ENCODE measurements at places on chromosomes 2 and 18.
A peak's percentile ranks its signal among the peaks of the same experiment; 100 is the strongest.

GRCh38 chr2:7672027-7672684 lies 754.9 kb downstream of the RNF144A start:
- peak; percentile 76 for DNase-seq

DNA sequence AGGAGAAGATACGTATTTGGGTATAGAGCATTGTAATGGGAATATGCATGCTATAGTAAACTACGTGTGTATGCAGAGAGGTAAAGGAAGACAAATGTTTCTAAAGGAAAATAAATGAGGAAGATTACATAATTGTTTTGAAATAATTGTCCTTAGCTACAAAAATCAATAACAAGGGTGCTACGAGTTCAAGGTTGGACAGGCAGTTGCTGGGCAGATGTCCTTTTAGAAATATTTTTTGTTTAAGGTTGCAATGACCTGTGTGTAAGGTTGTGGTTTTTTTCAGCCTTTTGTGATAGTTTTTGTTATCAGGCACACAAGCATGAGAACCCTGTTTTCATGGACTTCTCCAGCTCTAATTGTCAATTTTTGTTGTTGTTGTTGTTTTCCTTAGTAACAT lies 1304.1 kb upstream of the CHAC2 start:
- DNase-seq: no peak

- no peak for DNase-seq
These were observed 11.1 kb downstream of the CCL20 start for GRCh38 chr2:227824711-227825110.

GRCh38 chr18:49019446-49020045 lies 68.8 kb upstream of the SMAD7 start:
- no peak for DNase-seq

GRCh38 chr2:71922091-71922490 lies 225.6 kb downstream of the CYP26B1 start:
- no peak for DNase-seq

- DNase-seq: no peak
These were observed 678.1 kb upstream of the SLC8A1 start for GRCh38 chr2:41129988-41130387.

- no peak for DNase-seq
These were observed 512.9 kb upstream of the ID2 start for GRCh38 chr2:8168876-8169424.

GRCh38 chr2:187658952-187659525 lies 104.8 kb upstream of the TFPI start:
- peak; percentile 18 for DNase-seq

DNA sequence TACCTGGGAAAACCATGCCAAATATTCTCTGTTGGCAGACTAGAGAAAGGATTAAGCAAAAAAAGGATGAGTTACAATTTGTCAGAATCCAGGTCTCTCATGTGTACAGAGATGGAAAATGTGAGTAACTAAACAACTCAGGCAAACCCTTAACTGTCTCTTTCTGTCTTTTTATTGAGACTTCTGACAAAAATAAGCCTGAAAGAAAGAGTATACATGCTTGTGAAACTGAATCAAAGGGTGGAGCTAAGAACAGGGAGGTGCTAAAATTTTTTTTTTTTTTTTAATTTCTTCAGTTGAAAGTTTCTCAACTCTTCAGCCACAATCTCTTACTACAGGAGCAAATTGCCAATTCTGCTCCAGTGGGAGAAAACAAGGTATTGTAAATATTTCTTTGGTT lies at the start of gene SERPINB10:
Gene SERPINB10, plus strand, starts transcription at position 295 of the 400 bp plus-strand sequence. CDS start 7,553 bp downstream, outside the sequence.
- DNase-seq: no peak

DNA sequence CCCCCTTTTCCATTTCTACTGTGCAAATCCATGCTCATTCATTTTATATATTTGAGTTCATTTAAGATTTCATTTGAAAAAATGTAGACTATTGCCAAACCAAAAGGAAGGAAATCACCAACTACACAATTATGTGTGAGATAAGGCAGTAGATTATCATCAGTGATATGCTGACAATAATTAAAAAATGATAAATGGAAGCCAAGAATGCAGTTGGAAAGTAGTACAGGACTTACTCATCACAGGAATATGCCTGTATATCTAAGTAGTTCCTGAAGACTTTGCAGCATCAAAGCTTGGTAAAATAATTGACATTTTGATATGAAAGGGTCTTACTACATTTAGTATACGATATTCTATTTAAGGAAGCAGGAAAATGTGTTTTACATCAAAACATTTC lies 166.1 kb upstream of the OTX1 start:
- DNase-seq: no peak

GRCh38 chr2:197805715-197806633 lies 1.6 kb downstream of the PLCL1 start:
- peak; percentile 15 for DNase-seq

GRCh38 chr18:64402636-64403035 lies 253.7 kb upstream of the LINC00305 start:
- DNase-seq: no peak

GRCh38 chr2:146228466-146229058 lies 1616.3 kb upstream of the ACVR2A start:
- no peak for DNase-seq

DNA sequence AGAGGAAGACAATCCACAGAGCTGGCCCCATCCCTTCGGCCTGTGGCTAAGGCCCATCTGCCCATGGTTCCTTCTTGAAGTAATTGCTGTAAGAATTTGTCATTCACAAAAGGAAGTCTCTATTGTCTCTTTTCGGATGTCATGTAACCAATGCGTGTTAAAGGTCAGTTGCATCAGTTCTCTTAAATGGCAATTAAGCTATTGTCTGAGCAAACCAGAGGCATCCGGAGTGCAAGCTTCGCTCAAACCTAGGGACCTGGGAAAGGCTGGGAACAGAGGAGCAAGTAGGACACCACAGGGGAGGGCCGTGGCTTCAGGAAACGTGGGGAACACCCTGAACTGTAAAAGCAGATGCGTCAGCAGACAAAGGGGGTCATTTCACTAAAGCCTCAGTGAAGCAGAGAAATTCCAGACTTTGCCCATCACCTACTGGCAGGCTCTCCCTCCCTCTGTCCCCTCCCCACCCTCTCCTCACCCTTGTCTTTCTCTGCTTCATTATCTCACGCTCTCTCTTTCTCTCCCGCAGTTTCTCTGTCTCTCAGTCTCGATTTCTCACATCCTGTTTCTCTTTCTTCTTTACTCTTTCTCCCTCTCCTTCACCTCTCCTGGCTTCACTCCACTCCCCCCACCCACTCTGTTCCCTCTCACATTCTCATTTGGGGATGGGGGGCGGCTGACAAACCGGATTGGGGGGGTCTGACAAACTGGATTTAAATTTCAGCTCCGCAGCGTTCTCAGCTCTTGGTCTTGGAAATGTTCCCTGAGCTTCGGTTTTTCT lies 204.6 kb upstream of the TNP1 start:
- DNase-seq: no peak

GRCh38 chr18:77635451-77635850 lies 385.8 kb downstream of the GALR1 start:
- no peak for DNase-seq

GRCh38 chr2:146874260-146874658 lies 970.6 kb upstream of the ACVR2A start:
- DNase-seq: peak; percentile 38

DNA sequence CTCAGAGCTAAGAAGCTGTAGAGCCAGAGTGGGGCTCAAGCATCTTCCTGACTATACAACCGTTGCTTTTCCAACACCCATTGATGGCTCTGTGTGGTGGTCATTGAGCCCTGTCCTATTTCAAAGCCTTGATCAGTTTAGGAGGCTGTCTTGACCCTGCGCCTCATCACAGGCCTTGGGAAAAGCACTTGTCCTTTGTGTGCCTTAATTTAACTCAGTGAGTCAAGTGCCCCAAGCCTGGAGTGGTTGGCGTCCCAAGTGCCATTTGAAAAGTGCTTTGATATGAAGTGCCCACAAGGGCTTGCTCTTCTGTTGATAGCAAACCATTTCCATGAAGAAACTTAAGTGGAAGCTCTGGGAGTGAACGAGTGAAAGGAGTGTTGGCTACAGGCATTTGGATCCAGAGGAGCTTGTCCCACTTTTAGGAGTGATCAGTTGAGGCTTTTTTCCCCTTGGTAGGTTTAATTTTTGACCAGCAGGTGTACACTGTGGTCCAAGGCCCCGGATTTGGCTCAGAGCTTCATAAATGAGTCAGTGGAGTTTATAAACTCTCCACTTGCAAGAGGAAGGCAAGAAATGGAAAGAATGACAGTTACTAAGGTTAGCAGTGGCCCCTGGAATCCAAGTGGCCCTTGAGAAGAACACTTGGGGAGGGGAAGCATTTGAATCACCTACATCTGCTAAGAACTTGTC lies 50.3 kb downstream of the ACTR2 start:
- no peak for DNase-seq

- DNase-seq: no peak
These were observed 199.4 kb upstream of the CYP26B1 start for GRCh38 chr2:72347081-72347480.

DNA sequence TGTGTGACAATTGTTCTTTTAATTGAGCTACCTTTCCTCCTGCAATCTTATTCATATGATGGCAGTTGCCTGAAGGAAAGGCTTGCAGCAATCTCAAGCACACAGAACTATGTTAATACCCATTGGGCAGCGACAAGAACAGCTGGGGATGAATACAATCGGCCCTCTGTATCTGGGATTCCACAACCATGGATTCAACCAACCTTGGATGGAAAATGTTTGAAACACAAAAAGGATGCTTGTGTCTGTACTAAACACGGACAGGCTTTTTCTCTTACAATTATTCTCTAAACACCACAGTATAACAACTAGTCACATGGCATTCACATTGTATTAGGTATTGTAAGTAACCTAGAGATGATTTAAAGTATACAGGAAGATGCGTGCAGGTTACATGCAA lies 256.1 kb upstream of the SIX2 start:
- DNase-seq: no peak

DNA sequence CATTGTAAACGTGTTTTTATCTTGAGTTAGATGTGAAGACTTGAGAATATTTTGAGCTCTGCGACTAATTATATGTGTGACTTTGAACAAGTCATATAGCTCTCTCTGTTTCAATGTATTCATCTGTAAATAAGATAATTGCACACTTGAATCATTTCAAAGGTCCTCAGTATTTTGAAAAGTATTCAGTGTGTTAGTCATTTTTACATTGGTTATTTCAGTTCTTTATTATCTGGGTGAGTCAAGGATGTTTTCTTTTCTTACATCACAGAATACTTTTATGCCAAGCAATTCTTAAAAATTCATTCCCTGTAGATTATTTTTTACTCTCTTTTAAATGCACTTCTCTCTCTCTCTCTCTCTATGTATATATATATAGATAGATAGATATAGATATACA lies 1098.0 kb upstream of the ZEB2 start:
- no peak for DNase-seq

DNA sequence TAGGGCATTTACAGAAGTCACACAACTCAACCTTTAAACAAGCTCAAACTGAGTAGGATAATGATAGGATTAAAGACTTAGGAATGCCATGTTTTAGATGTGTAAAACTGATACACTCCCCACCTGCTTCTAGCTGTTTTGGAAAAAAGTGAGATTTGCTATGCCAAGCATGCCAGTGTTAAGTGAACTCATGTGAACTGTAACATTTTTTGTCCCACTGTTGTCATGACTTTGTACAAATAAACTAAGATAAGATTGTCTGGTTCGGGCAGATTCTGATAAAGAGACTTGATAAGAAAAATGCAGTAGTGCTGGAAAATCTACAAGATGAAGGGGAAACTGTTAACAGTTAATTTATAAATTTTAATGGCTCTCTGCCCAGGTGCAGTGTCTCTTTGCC lies 66.5 kb downstream of the GLS start:
- DNase-seq: no peak

DNA sequence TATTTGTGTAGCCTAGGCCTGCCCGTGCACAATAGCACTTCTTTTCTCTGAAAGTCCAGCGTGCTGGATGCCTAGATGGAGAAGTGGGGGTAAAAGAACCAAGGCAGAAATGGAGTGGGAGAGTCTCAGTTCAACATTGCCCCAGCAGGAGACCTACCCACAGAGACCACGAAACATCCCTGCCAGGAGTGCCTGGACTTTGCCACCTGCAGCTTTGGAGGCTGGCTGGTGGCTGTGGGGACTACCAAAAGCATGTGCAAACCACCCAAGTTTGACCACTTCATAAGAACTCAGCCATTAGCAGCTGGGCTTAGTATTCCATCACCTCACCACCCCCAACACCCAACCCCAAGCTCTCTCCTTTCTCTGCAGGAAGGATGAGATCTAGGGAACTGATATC lies 416.9 kb upstream of the ID2 start:
- no peak for DNase-seq

GRCh38 chr2:224127871-224128501 lies 88.9 kb upstream of the SERPINE2 start:
- DNase-seq: no peak

- DNase-seq: peak; percentile 49
These were observed 766 bp downstream of the PDE6D start for GRCh38 chr2:231780123-231780908.

- no peak for DNase-seq
These were observed 238.3 kb downstream of the EN1 start for GRCh38 chr2:118609138-118609537.

- DNase-seq: no peak
These were observed 419.1 kb upstream of the DSEL start for GRCh38 chr18:67935638-67936037.

GRCh38 chr2:23146011-23146410 lies 239.0 kb upstream of the KLHL29 start:
- no peak for DNase-seq

- DNase-seq: no peak
These were observed 4.7 kb upstream of the KRCC1 start for GRCh38 chr2:88059979-88060906.

GRCh38 chr2:143675021-143675420 lies 545.8 kb downstream of the ARHGAP15 start:
- DNase-seq: no peak

DNA sequence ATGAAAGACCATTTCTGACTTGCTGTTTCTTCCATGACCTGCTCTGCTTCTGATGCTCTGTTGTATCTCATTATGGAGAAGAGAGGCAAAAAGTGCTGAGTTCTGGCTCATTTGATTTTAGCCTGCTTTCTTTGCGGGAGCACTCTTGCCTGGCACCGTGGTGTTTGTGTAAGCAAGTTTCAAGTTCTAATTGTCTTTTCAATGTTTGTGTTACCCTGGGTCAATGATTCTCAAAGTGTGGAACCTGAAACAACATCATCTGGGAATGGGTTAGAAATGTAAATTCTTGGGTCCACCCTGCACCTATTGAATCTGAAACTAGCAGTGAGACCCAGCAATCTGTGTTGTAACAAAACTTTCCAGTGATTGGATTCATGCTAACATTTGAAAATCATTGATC lies 85.5 kb upstream of the STON1 start:
- DNase-seq: no peak

DNA sequence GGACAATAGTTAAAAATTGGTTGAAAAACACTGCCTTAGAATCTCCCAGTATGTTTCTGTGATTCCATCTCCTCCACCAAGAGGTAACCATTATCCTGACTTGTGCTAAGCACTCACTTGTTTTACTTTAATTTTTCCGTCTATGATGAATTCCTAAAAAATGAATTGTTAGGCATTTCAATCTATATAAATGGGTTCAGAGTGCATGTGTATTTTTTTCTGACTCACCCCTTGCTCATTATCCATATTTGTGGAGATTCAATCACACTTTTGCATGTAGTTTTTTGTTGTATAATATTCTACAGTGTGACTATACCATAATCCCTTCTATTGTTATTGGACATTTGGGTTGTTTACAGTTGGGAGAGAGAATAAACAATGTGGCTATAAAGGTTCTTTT lies 1.3 kb downstream of the NDUFB3 start:
- DNase-seq: no peak
